WTC11 (cell line): ENCODE measurements at places on chromosomes 2 and 18. TPM values are rescaled to one million over a fixed set of nuclear protein-coding genes. Genes with fewer than 3 reads are reported as not detected.

GRCh38 chr18:23211146-23211545, 75.9 kb downstream of the CABLES1 start:
- no peak for DNase-seq

DNA sequence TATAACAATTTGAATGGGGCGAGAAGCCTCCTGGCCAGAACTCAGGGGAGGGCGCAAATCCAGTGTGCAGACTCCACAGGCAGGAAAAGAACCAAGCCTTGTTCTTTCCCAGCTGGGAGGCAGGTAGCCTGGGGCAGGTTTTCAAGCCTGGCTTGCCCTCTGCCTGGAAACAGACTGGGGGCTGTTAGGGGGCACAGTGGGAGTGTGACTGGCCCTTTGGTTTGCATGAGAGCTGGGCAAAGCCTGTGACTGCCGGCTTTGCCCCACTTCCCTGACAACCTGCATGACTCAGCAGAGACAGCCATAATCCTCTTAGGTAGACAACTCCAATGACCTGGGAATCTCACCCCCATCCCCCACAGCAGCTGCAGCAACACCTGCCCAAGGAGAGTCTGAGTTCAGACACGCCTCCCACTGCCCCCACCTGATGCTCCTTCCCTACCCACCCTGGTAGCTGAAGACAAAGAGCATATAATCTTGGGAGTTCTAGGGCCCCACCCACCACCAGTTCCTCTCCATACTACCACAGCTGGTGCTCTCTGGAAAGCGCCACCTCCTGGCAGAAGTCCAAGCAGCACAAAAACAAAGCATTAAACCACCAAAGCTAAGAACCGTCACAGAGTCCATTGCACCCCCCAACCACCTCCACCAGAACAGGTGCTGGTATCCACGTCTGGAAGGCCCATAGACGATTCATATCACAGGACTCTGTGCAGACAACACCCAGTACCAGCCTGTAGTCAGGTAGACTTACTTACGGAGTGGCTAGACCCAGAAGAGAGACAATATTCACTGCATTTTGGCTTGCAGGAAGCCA, 402.5 kb downstream of the STK39 start:
- peak; percentile 84 for DNase-seq

- no peak for DNase-seq
These were observed 26.8 kb downstream of the MAL start for GRCh38 chr2:95052307-95052706.

DNA sequence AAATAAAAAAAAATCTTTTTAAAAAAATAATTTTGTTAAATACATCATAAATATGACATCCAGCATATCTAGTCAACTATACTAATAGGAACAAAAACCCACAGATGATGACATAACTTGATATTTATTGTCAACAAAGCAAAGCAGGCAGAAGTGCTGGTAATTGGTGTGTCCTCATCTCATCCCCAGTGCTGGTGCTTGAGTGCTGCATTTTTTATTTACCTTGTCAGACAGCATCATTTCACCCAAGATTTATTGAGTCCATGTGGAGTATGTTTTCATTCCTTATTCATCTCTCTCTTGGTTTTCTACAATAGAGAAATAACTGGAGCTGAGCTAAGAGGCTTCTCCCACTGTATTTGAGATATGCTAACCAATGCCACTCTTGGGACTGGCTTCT, 191.6 kb upstream of the SLC14A2 start:
- DNase-seq: no peak

GRCh38 chr2:61802548-61802947, 51.3 kb downstream of the FAM161A start:
- no peak for DNase-seq

The UGT1A8 gene
- 0.11 to 0.13 TPM in 2 of 3 replicates, not detected in the other for total RNA-seq

The ANTXR1 gene
- 30.0 to 37.7 TPM (median 36.8 TPM) in 3 replicates for total RNA-seq
